GM12864 (cell line): ENCODE measurements at places on chromosomes 6 and 20.
A peak's percentile ranks its signal among the peaks of the same experiment; 100 is the strongest.

DNA sequence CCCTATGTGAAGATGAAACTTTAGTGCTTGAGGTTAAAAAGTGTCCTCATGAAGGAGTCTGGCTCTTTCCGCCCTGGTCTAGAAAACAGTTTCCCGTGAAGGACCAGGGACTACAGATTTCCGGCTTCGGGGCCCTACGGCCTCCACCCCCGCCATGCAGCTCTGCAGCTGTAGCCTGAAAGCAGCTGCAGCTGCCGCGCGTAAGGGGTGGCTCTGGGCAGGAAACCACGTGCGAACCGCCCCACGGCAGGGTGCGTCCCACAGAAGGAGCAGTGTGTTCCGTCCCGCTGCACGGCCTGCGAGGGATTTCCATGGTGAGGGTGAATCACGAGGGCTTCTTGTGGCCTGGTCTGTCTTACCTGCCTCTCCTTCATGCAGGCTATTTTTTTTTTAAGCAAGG, 117.0 kb downstream of the ERMARD start:
- DNase-seq: no peak

- no peak for DNase-seq
These were observed 259.6 kb downstream of the BCKDHB start for GRCh38 chr6:80366051-80366450.

- DNase-seq: peak; percentile 31
These were observed 18.7 kb downstream of the ZNF451 start for GRCh38 chr6:57108691-57109090.

- no peak for DNase-seq
These were observed 109.2 kb upstream of the TMEM170B start for GRCh38 chr6:11428371-11428770.

DNA sequence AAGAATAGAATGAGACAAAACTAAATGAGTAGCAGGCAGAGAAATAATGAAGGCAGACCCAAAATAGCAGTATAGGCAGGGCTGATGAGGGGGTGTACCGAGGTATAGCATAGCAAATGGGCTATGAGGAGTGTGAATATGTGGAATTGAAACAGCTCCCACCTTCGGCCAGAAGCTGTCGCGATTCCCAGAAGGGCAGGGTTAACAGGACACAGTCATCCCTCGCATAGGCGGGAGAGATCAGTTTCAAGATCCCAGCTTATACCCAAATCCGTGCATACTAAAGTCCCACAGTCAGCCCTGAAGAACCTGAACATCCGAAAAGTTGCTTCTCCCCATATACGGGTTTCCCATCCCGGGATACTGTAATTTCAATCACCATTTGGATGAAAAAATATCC, 82.7 kb downstream of the PTPRK start:
- no peak for DNase-seq

DNA sequence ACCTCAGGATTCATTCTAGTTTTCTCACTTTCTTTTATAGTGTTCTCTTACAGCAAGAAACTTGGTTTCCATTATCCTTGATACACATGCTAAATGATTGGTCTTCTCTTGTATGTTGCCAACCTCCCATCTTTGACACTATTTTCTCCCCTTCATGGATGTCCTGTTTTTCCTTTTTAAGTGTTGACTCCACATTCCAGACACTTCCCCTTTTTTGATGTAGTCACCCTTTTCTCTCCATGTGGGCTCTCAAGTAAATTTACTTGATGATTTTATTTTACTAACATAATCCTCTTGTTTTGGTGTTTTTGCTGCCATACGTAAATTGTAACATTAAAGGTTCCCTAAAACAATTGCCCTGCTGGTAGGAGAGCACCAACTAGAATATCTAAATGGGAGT, 148.1 kb downstream of the ZFAND3 start:
- no peak for DNase-seq

DNA sequence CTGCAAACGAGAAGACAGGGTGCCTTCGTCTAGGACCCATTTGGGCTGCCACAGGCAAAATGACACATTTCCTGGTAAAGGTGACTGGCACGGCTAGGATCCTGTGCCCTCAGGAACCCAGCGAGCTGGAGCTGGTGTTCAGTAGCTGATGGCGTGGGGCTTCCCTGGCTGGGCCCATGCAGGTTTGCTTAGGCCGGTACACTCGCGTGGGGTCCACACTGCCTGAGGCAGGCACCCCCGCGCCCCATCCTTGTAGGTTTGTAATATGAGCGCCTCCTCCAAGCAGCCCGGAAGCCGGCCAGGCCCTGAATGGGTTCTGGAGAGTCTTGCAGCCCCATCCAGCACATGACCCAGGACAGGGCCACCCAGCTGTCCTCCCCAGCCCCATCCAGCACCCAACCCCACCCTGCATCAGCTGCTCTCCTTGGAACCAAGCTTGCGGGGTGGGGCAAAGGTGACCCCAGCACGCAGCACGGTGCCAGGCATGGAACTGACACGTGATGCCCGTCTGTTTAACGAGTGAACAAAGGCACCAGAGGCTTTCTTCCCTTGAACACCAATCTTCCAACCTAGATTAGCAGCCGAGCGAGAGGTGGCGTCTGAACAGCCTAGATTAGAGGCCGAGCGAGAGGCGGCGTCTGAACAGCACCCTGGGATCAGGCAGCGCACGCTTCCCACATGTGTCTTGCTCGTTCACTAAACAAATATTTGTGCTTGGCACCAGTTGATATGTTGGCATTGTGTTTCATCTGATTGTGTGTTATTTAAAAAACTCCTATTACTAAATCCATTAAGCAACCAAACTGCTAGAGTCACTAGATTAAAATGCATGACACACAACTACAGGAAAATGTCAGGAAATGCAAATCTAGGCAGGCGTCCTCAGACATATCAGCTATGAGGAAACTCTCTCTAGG, 112.1 kb downstream of the DLL1 start:
- no peak for DNase-seq

- DNase-seq: no peak
These were observed 28.1 kb downstream of the PYGB start for GRCh38 chr20:25275813-25276532.

GRCh38 chr6:69871107-69871506, 4.8 kb downstream of the COL19A1 start:
- DNase-seq: no peak

DNA sequence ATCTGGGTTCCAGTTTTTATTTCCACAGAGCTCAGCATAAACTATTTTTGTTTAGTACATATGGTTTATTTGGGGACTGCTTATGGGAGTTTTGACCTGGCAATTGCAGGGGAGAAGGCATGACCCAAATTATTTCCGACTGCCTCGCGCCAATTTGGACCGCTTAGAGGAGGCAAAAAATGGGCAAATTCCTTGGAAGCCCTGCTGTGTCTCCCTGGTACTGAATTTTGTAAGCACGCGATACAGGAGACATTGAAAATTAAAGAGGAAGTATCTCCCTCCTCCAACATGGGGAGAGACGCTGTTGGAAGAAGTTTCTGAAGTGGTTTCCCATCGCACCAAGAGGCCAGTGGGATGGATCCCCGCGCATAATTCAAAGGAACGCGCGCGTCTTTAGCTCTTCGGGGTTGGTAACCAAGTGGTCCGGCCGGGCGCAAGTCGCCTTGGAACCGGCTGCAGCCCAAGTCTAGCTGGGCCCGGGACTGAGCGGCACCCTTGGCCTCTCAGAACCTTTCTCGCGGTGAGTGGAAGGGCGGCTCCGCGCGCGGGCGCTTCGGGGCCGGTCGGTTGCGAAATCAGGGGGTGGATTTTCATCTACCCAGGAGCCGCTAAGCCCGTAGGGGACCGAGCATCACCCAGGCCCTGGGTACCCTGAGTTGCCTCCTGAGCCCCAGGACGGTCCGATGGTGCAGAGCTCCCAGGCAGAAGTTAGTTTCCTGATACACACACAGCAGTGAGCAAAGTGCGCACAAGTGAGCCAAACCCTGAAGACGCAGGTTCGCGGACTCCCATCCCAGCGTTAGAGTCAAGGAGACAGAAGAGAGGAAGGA, 6.2 kb downstream of the NKX2-2 start:
- DNase-seq: no peak

DNA sequence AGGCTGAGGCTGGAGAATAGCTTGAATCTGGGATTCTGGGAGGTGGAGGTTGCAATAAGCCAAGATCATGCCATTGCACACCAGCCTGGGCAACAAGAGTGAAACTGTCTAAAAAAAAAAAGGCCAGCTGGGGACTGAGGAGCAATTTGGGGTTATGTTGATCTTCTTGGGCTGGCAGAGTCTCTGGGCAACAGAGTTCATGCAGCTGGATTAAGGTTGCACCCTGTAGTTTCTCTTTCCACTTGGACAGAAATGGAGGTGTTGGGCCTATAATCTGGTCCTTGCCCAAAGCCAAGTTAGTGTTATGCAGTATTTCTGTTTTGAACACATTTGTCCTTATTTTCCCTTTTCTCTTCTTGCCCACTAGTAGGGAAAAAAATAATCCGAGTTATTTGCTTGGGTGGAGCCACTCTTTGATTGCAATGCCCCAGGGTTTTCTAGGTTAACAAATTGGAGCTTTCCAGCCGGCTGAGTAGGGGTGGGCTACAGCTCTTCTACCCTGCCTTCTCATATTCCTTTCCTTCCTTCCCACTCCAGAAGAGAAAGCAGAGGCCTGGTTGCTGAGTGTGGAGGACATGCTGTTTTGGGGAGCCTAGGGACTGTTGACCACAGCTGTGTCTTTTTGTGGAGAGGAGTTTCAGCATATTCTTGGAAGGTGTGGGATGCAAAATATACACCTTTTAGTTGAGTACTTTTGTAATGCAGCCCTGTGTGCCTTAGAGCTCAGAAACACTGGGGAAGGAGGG, 213.9 kb downstream of the SOX4 start:
- no peak for DNase-seq

GRCh38 chr20:51860111-51860882, 58.0 kb upstream of the SALL4 start:
- no peak for DNase-seq

DNA sequence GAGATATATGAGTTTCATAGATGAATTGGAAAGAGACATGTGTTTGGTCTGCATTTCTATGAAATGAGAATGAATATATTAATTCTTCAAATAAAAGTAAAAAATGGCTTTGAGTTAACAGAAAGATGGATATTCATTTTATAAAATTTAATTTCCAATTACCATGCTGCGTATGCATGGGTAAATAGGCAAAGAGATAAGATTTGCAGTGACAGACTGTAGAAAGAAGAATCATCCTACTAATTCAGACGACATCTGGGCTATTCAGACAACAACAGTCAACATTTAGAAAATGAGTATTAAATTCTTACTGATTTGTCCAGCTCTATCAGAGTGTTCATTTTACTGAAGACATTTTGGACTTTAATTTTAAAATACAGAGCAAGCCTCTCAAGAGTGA, 602.2 kb upstream of the NRSN1 start:
- DNase-seq: no peak

GRCh38 chr20:17657898-17658647, 24.0 kb downstream of the RRBP1 start:
- no peak for DNase-seq

- DNase-seq: no peak
These were observed 397.9 kb downstream of the SAMD5 start for GRCh38 chr6:147906361-147906760.

DNA sequence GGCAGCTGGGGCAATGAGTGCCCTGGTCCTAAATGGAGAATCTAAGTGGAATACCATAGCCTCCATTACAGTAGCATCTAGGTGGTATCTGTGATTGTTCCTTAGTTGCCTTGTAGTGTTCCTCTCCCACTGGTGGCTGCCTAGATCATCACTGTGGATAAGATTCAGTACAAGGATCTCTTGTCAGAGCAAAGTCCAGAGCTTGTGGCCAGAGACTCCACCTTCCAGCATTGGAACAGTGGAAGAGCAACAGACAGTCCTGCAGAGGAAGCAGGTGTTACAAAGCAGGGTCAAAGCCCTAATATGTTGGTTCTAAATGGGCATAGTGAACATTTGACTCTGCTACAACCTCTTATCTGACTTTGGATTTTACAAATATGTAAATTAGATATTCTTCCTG, 194.1 kb upstream of the GRIK2 start:
- DNase-seq: no peak

GRCh38 chr20:46438156-46438750, 31.8 kb upstream of the ELMO2 start:
- no peak for DNase-seq

- DNase-seq: no peak
These were observed 19.0 kb downstream of the CTCFL start for GRCh38 chr20:57505979-57506378.

DNA sequence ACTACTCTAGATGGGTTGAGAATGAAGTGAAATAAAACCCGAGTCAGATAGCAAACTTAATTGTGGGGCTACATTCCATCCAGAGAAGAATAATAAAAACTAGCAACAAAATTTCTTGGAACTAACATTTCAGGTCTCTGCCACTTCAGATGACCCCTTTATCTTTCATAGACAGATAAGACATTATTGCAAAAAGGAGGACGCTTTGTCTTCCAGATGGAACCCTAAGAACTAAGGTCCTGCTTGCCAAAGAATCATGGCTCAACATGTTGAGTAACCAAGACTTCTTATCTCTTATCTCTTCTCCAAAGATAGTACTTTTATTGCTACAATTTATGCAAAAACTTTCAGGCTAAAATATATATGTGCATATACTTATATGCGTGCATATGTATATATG, 221.1 kb upstream of the PREP start:
- DNase-seq: no peak

DNA sequence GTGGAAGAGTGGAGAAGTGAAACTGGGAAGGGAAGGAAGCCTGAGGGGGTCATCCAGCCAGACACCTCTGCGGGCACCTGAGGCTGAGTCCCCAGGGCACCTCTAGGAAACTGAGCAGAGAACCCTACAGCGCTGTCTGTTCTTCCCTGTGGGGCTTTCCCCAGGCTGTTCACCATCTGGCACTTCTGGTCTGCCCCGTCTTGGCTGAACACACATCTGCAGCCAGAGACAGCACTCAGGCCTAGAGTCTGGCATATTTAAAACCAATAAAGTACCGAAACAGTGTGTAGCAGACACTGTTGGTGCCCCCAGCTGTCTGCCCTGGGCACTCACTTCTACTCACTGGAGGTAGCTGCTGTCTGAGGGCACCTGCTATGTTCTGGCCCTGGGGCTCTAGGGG, 9.4 kb upstream of the ARFGEF2 start:
- DNase-seq: no peak

DNA sequence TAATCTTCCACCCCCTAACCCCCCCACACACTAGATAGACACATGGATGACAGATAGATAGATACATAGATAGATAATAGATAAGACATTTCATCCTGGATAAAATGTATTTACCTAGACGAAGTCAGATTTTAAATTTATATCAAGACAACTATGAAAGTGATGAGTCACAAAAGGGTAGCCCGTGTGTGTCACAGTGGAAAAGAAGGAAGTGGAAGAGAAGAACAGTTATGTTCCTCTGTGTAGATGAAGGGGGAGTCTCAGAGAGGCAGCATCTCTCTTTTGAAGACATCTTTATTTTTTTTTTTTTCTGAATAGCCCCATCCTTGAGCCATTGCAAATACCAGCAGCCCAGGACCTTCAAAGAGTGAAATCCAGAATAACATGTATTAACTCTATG, 121.7 kb upstream of the VGLL2 start:
- no peak for DNase-seq
